Caudate nucleus (tissue), 63 donors: ENCODE measurements at places on chromosomes 1 and 21.

DNA sequence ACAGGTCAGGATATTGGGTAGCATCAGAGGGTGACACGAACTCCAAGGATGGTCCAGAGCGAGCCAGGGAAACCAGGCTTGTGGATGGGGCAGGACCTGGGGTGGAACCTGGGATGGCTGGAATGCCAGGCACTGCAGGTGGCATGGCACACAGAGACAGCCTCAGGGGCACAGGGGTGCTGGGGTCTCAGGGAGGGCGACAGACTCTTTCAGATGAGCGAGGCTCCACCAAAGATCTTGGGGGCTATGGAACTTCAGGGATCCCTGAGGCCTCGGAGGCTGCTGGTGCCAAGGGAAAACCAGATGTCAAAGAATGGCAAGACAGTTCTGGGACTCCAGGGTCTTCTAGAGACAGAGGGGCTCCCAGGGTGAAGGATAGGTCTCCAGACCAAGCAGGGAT lies 21.4 kb downstream of the IGFN1 start:
- DNase-seq: no peak

- DNase-seq: no peak
These were observed 152.0 kb downstream of the KIF26B start for GRCh38 chr1:245306628-245307410.

DNA sequence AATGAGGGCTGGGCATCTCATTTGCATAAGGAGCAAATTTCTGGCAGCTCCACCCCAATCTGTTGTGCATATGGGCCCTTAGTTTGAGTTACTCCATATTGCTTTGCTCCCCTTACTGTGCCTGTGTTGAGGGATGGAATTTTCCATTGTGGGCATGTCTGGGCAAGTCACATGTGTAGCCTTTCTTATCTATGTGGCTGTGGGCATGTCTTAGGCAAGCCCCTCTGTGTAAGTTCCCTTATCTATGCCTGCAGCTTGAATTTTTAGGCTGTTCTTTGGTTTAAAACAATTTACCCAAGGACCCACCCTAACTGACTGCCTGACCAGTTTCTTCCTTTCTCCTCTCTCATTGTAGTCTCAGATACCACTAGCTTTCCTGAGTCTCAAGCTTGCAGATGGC lies 405.7 kb upstream of the NCAM2 start:
- no peak for DNase-seq

DNA sequence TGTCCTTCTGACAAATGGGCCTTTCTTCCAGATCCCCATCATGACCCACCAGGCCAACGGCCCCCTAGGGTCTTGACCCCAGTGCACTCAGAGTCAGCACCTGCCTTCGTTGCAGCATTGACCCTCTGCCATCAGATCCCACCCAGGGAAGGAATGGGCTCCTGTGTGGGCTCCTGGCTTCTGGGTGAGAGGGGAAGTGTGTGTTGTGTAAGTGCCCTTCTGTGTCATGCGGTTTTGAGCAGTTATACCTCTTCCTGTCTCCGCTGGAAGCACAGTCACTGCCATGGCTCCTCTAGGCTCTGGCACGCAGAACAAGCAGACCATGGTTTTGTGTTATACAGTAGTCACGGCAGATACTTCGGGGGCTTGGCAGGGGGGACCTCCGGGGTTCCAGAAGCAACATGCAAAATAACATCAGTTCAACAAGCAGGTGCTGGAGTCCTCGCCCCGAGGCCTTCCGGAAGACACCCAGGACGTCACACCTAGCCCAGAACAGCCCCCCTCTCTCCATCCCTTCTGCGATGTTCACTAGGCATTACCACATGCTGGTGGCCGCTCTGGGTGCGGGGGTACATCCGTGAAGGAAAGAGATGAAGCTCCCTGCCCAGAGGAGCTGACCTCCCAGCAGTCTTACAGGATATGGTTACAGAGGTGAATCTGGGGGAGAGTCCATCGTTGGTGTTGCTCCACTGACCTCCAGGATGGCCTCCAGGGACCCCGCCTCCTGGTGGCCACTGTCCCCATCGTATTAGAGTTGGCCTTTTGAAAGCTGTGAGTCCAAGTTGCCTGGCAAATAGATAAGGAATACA lies 17.4 kb upstream of the KCNAB2 start:
- DNase-seq: no peak

DNA sequence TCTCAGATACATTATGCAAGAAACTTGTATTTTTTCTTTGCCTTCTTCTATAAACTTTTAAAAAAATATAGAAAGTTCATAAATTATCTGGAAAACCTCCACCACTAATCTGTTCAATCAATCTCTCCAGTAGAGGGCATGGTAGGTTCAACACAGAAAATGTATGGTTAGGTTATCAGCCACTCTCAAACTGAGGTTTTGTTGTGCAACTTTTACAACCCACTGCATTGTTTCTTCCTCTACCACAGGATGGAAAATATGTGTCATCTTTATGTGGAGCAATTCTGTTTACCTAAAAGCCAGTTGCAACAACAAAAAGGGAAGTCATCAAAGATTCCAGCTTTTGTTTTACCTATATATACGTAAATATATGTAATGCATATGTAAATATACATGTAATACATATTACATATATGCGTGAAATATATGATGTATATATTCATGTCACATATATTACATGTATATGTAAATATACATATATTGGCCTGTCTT lies 3.0 kb upstream of the RGS2 start:
- no peak for DNase-seq

GRCh38 chr1:1768249-1768992 lies 9.8 kb downstream of the NADK start:
- DNase-seq: no peak

- no peak for DNase-seq
These were observed 12.6 kb upstream of the LAPTM5 start for GRCh38 chr1:30770150-30770549.

DNA sequence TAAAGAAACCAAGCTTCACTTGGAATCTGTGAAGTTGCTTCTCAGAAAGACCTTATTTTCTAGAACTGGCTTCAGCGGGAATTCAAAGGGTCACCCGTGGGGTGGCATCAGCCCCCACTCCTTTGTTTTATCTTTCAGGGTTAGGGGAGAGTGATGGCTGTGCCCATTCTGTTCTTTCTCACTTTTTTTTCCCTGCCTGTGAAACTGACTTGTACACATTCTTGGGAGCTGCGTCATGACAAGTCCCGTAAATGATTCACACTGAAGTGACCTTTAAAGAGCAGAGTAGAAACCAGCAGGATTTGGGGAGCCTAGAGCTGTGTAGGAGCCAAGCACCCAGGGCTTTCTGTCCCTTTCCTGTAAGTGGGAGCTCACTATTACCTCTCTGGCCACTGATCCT lies 43.8 kb downstream of the SLC44A3 start:
- no peak for DNase-seq

- no peak for DNase-seq
These were observed 120.1 kb upstream of the RUNX3 start for GRCh38 chr1:25050165-25050564.

DNA sequence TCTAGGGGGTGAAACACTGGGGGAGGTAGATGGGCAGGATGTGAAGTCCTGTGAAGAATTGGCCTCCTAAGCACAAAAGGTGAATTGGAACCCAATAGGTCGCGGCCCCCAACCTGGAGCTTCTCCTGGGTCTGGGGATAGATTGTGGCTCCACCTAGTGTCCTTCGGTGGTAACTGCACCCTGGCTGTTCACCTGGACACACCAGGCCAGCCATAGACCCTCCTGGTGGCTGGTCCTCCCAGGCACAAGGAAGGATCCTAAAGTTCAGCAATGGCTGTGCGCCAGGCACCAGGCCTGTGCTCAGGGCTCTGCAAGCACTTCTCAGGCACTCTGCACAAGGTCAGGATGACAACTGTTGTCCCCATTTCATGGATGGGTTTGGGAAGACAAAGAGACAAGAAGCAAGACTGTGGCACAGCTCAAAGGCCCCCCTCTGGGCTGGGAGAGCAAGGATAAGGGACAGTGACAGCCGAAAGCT lies 13.5 kb downstream of the ESPN start:
- DNase-seq: peak; percentile 19

GRCh38 chr1:204128464-204128963 lies 23.3 kb downstream of the ETNK2 start:
- no peak for DNase-seq

- DNase-seq: no peak
These were observed 122.2 kb downstream of the POU2F1 start for GRCh38 chr1:167342846-167343245.

DNA sequence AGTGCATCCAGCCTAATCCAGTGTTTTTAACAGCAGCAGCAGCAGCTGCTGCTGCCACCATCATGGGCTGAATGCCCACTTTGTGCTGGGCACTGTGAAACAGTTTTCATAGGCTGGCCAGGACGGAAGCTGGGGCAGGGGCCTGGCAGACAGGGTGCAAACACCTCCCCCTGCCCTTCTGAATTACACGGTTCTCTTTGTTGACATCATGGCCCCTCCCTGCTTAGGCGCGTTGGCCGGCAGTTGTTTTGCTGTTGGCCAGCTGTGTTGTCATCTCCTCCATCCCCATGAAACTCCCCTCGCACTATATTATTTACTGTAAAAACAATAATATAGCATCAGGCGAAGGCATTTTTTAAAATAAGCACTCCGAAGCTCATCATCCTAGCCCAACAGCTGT lies 33.1 kb downstream of the PTPRU start:
- DNase-seq: no peak

DNA sequence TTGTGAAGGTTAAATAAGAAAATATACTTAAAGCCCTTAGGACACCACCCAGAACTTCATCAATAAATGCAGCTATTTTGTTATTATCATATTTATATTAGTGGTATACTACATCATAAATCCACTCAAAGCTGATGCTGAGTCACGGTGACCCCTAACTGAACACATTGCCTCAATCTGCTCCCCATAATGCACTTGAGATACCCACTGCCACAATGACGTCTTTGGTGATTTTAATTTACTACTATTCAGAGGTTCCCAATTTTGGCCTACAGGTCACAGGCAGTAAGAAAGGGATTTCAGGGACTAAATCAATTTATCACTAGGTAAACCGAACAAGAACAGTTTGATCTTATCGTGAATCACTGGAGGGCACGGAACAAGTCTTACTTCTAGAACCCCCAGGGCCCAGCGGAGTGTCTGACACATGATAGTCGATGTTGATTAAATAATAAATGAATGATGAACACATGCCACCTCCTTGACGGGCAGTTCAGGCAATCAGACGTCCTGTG lies 493 bp upstream of the CHD1L start:
- no peak for DNase-seq

- no peak for DNase-seq
These were observed 126.5 kb downstream of the AKT3 start for GRCh38 chr1:243723458-243724043.

- no peak for DNase-seq
These were observed 2.1 kb upstream of the MACO1 start for GRCh38 chr1:25428475-25429166.

- DNase-seq: no peak
These were observed 11.4 kb upstream of the ZSCAN20 start for GRCh38 chr1:33460947-33461629.

GRCh38 chr1:248851390-248851789 lies 7.5 kb downstream of the ZNF692 start:
- no peak for DNase-seq

- DNase-seq: no peak
These were observed 471.6 kb upstream of the ADGRL4 start for GRCh38 chr1:79478160-79478559.

DNA sequence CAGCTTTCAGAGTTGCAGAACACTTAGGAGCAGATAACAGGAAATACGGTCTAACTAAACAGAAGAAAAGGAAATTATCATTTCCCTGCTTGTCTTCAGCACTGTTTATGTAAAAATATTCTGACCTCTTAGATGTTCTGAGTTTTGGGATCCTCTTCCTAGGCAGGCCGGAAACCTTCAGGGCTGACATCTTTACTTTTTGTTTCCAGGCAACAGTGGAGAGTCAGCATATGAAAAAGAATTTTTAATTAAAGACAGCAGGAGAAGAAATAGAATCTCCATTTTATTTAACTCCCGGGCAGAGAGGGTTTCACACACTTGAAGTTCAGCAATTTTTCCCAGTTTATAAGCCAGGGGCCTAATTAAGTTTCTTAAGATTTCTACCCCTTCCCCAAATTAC lies 5.1 kb upstream of the RIPPLY3 start:
- DNase-seq: no peak

GRCh38 chr1:9097947-9098705 lies 28.7 kb upstream of the SLC2A5 start:
- DNase-seq: no peak

DNA sequence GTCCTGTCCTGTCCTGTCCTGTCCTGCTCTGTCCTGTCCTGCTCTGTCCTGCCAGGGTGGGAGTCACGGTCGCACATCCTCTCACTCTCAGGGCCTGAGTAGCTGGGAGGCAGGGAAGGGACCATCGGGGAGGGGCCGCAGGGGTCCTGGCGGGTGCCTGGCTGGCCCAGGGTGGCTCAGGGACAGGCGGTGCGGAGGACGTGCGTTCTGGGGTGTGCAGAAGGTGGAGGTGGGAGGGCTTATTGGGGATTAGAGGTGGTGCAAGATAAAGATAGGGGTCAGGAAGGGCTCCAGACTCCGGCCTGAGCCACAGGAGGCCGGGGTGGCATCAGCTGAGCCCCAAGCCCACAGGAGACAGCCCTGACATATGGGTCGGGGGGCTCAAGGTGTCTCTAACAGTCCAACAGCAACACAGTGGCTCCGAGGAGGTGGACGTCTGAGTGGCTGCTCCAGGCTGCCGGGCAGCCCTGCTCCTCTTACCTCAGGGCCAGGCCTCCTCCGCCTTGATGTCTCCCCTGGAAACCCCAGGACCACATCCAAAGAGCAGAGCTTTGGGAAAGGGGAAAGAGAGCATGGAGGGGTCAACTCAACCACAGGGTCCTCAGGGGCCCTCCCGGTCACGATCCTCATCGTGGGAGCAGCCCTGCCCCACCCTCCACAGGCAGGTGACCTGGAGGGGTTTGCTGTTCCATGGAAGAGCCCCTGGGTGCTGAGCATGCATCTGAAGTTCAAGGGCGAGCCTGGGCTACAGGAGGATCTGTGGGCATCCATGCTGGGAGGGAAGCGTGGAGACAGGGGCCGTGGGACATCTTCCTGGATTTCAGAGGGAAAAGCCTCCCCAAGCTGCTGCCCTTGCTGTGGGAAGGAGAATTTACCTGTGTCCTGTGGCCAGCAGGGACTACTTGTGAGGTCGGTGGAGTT lies 39.6 kb upstream of the ADARB1 start:
- no peak for DNase-seq

- DNase-seq: no peak
These were observed at the start of gene APCS for GRCh38 chr1:159587461-159587951. Gene APCS (plus strand): TSS chr1:159587826. CDS start chr1:159587922, 96 bp downstream.

DNA sequence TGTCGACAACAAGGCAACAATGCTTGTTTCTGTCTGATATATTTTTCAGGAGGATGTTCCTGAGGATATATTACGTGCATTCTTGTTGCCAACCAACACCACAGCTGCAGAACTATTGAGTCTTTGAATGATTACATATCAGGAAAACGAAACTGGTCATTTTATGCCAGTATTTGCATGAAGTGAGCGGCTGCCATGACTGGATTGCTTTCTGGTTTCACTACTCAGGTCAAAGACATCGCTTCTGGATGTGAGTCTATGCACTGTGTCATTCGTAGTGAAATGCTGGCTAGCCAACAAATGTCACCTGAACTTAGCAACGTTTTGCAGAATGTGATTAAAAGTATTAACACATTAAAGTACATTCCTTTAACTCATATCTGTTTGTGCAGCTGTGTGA lies 35.8 kb upstream of the OLFM3 start:
- no peak for DNase-seq

- DNase-seq: no peak
These were observed 209.3 kb upstream of the C1orf105 start for GRCh38 chr1:172211221-172211620.

- no peak for DNase-seq
These were observed 10.3 kb downstream of the DUSP23 start for GRCh38 chr1:159791031-159791430.

- no peak for DNase-seq
These were observed 99.7 kb downstream of the PHTF1 start for GRCh38 chr1:113659556-113659955.

- no peak for DNase-seq
These were observed 156.4 kb upstream of the ZC3H12A start for GRCh38 chr1:37317870-37318467.
